ENCODE measurements at places on chromosomes 12 and 14.

- no peak for DNase-seq
Measured at GRCh38 chr12:5708371-5708770, 236.7 kb downstream of the ANO2 start.

- DNase-seq: peak; percentile 14
Measured at GRCh38 chr12:63068857-63069442, 82.1 kb downstream of the AVPR1A start.

GRCh38 chr12:122467983-122468382 lies 32.7 kb downstream of the ZCCHC8 start:
- DNase-seq: no peak

DNA sequence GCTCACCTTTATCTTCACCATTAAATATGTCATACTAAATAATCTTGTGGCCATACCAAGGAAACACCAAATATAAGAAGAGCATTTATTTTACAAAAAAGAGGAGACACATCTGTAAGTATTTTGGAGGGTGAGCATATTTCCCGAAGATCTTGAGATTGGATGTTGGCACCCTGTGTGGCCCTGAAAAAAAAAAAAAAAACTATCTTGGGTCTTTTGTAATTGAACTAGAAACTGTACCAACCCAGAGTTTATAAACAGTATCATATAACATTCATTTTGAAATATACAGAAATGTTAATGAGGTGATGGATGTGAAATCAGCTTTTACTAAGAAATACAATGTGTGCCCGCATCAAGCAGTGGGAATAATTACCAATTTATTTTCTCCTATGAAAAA lies 104.0 kb upstream of the FRMD6 start:
- DNase-seq: no peak

DNA sequence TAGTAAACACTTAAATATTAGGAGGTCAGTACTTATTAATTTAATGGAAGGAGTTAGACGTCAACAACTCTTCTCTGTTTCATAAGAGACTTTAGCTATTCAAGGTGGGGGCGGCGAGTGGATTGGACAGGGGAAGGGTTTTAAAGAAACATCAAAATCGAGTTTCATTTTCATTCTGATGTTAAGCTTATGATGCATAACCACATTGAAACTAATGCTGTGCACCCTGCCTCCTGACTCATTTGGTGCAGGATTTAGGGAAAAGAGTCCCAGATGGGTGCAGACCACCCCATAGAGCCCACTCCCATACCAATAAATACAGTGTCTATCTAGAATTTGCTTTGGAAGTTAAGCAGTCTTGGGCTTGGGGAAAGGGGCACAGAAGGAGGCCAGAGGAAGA lies 7.4 kb downstream of the ZBTB39 start:
- DNase-seq: peak; percentile 75

GRCh38 chr14:101217616-101218371 lies 314.3 kb upstream of the RTL1 start:
- no peak for DNase-seq

GRCh38 chr12:125105600-125105999 lies 40.4 kb downstream of the AACS start:
- DNase-seq: no peak

GRCh38 chr12:56935157-56935556 lies 949 bp upstream of the SDR9C7 start:
- DNase-seq: no peak

DNA sequence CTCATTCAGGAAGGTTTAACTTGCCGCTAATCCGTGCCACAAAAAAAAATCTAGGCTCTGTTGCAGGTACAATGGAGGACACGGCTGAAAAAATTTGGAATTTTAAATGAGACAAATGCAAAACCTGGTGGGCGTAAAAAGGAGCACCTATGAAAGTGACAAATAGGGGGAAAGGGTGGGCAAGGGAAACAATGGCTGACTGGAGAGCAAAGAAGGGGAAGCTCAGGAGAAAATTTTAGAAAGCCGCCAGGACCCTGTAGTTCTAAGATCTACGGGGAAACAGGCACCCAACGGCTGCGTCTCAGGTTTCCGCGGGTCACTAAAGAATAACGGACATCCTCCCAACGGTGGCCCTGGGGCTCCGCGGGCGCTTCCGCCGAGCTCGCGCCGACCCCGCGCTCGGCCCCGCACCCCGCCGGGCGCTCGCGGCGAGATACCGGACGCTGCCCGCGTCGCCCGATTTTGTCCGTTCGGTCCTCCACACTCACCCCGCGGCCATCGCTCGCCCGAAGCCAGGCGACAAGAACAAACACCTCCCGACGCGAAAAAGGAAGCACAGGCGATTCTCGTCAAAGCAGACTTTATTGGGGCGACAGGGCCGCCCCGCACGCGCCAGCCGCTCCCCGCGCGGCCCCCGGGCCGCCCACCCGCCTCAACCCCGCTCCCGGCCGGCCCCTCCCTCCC lies 1.1 kb upstream of the YY1 start:
- DNase-seq: peak; percentile 68

DNA sequence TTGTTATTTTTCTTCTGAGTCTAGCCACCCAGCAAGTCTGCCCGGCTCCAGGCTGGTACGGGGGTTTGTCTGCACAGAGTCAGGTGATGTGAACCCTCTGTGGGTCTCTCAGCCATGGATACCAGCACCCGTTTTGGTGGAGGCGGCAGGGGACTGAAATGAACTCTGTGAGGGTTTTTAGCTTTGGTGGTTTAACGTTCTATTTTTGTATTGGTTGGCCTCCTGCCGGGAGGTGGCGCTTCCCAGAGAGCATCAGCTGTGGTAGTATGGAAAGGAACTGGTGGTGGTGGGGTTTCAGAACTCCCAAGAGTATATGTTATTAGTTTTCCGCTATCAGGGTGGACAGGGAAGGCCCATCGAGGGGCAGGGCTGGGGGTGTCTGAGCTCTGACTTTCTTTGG lies 5.3 kb upstream of the SERPINA4 start:
- DNase-seq: no peak

GRCh38 chr12:53944209-53944608 lies 5.6 kb downstream of the HOXC13 start:
- no peak for DNase-seq

DNA sequence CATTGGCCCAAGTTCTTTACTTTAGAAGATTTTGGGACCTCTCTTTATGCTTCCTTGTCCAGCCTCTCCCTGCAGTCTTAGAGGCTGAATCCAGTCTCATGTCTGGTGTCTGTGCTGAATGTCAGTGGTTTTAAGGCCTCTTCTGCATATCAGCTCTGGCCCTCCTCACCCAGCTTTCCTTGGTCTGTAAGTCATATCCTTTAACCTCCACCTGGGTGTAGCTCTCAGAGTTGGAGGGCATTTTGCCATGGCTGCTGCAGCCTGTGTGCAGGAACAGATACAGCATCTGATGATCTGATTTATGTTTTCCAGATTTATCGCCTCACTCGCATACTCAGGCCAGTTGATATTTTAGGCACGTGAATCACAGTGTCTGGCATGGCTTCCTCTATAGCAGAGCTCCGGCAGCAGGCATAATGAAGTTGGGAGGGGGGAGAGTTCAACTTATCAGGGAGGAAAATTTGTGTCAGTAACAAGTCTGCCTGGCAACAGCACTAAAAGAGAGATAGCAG lies 335.0 kb downstream of the PCNX1 start:
- DNase-seq: no peak

DNA sequence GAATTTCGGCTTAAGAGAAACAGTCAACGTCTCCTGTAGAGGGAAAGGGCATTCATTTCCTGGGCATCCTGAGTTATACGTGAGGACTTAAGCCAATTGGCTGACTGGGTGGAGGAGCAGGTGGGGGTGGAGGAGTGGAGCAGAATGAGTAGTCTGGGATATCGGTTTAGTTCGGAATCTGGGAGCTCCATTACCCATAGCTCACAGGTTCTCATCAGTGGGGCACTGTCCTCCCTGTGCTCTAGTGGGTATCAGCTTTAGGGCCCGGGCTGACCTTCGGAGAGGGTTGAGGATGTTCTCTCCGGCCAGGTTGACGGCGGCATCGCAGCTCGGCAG lies 704 bp downstream of the SDR39U1 start:
- DNase-seq: no peak

- no peak for DNase-seq
Measured at GRCh38 chr12:68428211-68428610, 96.0 kb upstream of the MDM1 start.

DNA sequence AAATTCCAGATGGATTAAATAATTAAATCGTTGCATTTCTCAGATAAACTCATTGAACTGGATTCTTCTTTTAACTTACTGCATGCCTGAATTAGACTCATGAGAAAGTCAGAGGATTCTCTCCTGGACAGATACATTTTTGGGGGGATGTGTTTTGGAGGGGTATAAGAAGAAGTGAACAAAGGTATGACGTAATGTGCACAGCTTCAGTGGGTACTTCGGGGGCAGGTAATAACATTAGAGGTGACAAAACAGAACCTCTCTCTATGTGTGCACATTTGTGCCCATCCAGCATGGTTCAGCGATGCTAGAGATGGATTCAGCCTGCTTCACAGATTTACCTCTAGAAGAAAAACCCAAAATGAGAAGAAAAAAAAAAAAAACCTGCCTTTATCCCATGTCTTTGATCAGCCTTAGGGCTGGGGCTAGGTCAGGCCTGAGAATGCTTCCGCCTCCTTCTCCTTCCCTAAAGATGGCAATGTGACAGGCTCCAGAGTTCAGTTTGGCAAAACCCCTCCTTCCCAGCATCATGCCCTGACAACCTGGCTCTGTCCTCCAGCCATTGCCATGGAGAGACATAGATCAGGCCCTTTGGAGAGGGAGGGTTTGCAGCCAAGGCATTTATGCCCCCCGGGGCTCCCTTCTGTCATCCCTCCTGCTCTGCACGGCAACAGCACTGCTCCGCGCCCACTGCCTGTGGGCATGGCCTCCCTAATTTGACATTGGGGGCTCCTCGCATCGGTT lies 166.7 kb downstream of the KCNA5 start:
- no peak for DNase-seq

DNA sequence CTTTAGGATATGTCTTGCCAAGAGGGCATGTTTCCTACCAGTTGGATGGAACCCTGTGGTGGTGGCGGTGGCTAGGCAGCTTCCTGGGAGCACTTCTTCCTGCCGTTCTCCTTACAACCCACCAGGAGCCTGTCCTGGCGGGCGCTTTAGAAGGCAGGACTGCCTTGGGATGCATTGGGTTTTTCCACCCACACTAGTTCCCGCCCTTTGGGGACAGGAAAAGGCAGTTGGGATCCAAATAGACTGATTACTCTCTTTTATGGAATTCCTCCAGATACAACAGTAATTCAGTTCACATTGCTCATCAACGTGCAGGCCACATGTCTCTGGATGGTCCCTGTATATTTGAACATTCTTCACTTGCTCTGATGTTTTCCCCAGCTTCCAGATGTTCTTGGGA lies 305.7 kb upstream of the SSTR1 start:
- DNase-seq: no peak

GRCh38 chr14:36757734-36758601 lies 96.3 kb downstream of the PAX9 start:
- DNase-seq: no peak

DNA sequence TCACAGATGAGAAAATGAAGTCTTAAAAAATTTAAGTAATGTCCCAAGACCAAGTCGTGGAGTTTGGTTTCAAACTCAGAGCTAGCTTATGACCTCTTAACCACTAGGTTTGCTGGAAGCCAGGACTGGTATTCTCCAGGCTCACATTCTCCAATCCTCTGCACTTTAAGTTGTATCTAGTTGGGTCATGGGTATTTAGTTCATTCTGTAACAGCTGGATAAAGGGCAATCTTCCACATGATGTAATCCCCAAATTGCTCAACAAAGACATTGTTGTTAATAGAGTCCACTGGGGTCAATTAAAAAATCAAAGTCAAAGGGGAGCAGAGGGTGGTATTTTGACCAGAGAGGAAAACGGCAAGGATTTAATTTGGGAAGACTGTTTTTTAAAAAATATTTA lies 17.8 kb upstream of the GAS2L3 start:
- no peak for DNase-seq

DNA sequence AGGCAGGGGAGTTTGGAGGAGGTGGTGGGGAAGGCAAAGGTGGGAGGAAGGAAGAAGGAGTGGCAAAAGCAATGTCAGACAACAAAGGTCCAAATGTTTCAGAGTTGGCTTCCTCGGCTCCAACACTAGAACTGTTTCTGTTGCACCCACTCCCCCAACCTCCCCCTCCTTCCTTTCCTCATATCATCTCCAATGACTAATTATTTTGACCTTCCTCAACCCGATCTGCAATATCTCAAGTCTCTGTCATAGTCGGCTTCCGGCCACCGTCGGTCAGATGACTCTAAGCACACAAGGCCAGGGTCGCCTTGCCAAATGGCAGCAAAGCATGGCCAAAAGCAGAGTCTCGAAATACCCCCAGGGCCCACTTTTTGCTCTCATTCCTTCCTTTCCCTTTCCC lies 637.0 kb upstream of the TBX3 start:
- DNase-seq: no peak

GRCh38 chr12:53051058-53051880 lies 1.4 kb downstream of the TNS2 start:
- DNase-seq: no peak
